IMR-90 (cell line): ENCODE measurements at places on chromosomes 11 and 22.
A peak's percentile ranks its signal among the peaks of the same experiment; 100 is the strongest.

- DNase-seq = peak; percentile 69
These were observed 549.3 kb downstream of the METTL15 start for GRCh38 chr11:28657378-28658030.

DNA sequence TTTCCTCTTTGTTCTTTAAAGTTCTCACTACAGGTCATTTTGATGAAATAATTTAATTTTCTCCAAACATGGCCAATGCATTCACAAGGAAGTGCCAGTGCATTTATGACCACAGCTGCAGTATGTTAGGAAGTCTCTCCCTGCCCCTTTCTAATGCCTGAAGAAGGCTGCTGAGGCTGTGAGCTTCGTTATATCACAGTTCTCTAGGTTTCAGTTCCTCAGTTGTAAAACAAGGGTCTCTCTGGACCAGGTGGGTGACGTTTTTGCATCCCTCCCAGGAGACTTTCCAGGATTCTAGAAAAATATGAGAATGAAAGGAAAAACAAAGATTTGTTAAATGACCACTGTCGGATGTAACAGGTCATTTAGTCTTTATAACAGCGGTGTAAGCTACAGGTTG lies 171.6 kb downstream of the LARGE1 start:
- no peak for DNase-seq

DNA sequence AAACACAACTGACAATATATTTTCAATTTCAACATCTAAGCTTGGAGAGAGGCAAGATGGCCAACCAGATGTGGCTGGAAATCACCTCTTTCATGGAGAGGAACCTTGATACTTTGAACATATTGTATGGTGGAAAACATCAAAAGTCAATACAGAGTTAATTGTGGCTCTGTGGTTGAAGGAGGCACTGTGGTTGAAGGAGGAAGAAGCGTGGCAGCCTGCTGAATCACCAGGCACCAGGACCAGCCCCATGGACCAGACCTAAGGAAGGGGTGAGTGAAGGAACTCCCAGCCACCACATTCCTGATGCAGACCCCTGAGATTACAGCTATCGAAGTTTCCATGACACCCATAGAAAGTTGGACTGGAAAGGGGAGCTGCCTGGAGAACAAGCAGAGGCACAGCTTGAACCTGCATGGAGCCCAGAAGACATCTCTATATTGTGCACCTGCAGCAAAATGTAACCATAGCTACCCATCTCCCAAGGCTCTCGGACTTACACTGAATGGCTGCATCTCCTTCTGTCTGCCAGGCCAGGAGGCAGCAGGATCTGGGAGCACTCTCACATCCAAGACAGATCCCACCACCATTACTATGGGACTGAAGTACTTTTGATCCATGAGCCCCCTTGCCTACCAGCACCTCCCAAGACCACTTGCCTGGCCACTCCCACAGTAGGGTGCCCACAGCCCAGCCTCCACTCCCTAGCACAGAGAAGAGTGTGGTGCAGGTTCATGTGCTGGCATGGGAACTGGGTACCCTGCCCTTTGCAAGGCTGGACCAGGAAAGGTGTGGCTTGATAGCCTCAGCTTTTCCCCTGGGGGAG lies 79.8 kb upstream of the SC5D start:
- DNase-seq = no peak

GRCh38 chr11:86174101-86175046 lies 70.2 kb upstream of the EED start:
- peak; percentile 99 for DNase-seq

GRCh38 chr11:4118107-4118506 lies 23.5 kb downstream of the RRM1 start:
- DNase-seq = peak; percentile 63

- peak; percentile 99 for DNase-seq
These were observed 12.2 kb downstream of the CBL start for GRCh38 chr11:119218141-119218878.

GRCh38 chr11:83659466-83659865 lies 373.3 kb upstream of the CCDC90B start:
- DNase-seq = no peak
